ENCODE measurements at places on chromosomes 1 and 21.

DNA sequence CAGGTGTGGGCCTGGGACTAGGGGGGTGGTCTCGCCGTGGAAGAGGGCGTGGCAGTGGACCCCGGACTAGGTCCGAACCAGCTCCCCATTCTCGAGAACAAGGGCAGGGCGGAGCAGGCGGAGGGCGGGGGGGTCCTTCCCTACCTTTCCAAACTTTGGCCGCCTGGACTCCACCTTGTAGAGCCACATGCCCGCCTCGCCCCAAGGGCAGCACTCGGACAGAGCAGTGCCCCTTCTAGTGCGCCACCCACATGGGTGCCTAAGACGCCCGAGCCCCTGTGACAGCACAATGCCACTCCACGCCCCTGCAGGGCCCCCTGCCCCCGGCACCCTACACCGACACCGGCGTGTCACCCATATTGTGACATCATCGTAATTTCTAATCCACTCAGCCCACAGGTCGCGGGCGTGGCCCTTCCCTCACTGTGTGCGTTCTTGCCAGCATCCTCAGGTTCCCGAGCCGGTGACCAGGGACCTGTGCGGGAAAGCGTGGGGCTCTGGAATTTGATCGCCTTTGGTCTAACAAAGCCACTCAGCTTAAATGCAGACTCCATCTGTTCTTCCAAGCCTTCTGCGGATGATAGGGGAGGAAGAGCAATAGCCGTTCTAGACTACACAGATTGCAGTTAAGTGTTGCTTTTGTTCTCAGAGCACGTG, 553 bp upstream of the STMN1 start:
- DNase-seq = no peak

- DNase-seq = no peak
Measured at GRCh38 chr1:165686121-165686970, 12.0 kb downstream of the ALDH9A1 start.

GRCh38 chr1:109395602-109396512, 1.9 kb downstream of the SORT1 start:
- DNase-seq = no peak

- DNase-seq = no peak
Measured at GRCh38 chr1:42433369-42433768, 22.5 kb downstream of the ZMYND12 start.

- no peak for DNase-seq
Measured at GRCh38 chr1:26009796-26010447, 11.7 kb upstream of the EXTL1 start.

Data from GM18507 (cell line).